ENCODE measurements at places on chromosomes 1 and 21. TPM values are rescaled to one million over a fixed set of nuclear protein-coding genes. Genes with fewer than 3 reads are reported as not detected.

DNA sequence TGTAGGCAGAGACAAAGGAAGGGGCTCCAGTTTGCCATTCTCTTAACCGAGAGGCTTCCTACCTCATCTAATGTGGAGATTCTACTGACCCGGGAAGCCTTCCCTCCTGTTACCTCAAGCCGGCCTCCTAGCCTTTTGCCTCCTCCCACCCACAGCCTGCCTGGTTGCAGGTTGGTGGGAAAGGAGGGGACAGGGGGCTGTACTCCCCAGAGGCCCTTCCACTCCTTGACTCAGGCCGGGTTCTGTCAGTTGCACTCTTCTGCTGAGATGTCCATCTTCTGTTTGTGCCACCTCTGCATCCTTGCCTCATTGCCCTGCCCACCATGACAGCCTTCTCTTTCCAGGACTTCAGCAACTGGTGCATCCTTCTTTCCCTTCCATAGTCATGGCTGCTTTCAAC is 98.0 kb upstream of the SLC44A3 start:
- DNase-seq = no peak

GRCh38 chr1:216815260-216816131 is 92.3 kb upstream of the ESRRG start:
- no peak for DNase-seq

DNA sequence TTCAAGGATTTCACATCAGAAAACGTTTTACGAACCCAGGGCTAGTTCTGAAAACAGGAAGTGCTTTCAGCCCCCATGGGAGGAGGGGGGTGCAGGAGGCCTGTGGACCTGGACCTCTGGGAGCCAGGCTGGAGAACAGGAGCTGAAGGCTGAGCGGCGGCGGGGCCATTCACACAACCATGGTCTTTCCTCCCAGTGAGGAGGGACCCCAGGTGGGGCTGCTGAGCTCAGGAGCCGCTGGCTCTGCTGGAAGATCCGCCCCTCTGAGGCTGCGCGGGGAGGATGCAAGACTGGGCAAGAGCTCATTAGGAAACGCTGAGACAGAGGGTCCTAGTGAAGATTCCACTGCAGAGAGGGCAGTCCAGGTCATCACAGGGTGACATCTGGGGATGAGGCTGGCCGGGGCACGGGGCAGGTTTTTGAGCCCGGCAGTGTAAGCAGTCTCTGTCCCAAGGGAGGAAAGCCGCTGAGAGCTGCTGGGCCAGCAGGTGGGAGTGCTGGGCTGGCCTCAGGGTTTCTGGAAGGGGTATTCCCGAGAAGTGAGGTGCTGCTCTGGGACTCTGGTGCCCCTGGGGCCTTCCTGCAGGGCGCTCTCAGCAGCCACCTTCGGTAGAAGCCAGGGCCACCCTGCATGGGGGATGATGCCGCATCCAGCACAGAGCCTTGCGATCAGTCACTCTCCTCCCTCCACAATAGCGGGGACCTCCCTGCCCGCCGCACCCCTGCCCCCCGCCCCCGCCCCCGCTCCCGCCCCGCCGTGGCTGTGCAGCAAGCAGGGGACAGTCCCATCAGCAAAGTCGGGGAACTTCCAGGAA is 7.5 kb downstream of the MX2 start:
- DNase-seq = no peak

DNA sequence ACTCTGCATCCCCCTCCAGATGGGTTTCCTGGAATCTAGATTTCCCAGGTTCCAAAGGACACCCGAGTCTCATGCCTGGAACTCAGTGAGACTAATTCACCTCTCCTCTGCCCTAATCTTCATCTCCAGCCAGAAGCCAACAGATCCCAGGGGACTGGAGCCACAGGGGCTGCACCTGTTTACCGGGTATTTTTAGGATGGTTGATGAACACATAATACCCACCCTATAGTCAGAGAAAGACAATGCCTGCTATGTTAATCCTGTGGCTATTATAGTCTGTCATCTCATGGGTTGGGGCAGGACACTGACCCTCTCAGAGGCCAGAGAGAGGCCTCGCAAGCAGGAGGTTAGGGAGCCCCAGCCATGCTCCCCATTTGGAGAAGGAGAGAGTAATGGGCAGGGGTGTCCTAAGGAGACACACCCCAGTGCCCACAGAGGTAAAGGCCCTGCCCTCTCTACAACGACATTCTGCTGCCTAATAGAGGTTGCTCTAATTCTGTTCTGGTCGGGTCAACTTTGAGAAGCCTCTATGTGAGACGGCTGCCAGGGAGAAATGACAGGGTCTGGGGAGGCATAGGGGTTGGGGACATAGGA is 1.0 kb upstream of the TNNI1 start:
- no peak for DNase-seq

GRCh38 chr1:213286235-213286634 is 235.2 kb downstream of the RPS6KC1 start:
- DNase-seq = no peak

GRCh38 chr21:33075128-33075527 is 5.2 kb downstream of the OLIG1 start:
- no peak for DNase-seq

- no peak for DNase-seq
Measured at GRCh38 chr1:150148837-150149270, 862 bp upstream of the PLEKHO1 start.

DNA sequence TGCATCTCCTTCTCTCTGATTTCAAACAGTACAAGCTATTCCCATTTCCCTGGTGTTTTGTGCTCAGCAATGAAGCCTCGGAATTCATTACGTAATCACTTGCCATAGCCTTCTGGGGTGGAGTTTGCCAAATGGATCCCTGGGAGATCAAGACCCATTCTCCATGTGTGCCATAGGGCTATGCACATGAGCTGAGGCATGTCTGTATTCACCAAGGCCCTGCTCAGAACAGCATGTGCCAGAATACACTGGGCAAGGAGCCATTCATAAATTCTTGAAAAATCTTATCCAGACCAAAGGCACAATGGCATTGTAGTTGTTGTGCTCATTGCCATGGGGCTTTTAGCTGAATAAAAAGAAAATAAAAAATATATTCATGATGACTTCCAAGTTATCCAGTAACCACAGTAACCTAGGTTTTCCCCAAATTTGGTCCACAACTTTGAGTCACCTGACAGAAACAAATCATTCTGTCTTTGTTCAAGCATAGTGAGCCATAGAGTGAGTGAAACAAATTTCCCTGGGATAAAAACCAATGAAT is 53.0 kb downstream of the CRB1 start:
- no peak for DNase-seq

DNA sequence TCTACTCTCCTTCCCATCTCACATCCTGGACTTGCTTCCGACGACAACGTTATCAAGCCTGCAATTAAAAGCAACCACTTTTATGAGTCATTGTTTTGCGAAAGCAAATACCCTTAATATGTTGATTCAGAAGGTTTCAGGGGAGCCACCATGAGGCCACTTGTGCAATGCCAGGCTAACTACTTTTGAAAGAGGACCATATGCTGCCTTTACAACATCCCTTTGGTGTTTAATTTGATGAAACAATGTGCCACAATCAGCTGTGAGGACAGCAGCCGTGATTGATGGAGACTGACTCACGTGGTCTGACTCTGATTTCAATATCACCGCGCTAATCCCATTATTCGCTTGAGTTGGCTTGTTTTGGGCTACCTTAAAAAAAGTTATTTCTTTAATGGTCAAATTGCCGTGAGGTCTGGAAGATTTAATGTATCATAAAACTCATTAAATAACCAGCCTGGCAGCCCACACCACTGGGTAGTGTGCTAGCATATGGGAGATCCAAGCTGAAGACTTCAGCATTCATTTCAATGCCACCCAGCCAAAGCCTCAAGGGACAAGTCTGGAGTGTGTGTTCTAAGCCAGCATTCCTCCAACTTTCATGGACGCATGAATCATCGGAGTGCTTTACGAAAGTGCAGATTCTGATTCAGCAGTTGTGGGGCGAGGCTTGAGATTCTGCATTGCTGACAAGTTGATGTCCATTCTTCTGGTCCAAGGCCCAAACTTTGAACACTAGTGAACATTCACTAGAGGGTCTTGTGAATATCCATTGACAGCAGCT is 73.3 kb upstream of the PAXBP1 start:
- no peak for DNase-seq

DNA sequence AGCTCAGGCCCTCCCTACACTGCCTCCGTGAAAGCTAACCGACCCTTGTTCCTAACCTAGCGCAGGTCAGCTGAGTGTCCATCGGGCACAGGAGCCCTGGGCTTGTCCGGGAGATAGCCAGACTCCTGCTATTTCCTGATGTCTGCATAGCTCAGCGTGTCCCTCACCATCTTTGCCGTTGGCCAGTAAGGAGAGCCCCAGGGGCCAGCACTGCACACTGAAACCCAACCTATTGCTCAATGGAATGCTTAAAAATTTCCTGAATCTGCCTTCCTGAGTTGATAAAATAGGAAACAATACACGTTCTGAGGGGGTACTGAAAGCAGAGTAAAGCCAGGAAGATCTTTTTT is 2.2 kb downstream of the RUNX1 start:
- no peak for DNase-seq

GRCh38 chr21:38787461-38788274 is 18.1 kb upstream of the ETS2 start:
- no peak for DNase-seq

- peak; percentile 26 for DNase-seq
Measured at GRCh38 chr1:112544011-112544688, 35.4 kb downstream of the WNT2B start.

GRCh38 chr1:235763962-235764361 is 102.7 kb downstream of the LYST start:
- no peak for DNase-seq

- no peak for DNase-seq
Measured at GRCh38 chr1:113745425-113745824, 13.9 kb downstream of the PHTF1 start.

GRCh38 chr1:223257856-223258550 is 106.0 kb downstream of the SUSD4 start:
- no peak for DNase-seq

GRCh38 chr1:5911871-5912271 is 80.4 kb downstream of the NPHP4 start:
- no peak for DNase-seq

DNA sequence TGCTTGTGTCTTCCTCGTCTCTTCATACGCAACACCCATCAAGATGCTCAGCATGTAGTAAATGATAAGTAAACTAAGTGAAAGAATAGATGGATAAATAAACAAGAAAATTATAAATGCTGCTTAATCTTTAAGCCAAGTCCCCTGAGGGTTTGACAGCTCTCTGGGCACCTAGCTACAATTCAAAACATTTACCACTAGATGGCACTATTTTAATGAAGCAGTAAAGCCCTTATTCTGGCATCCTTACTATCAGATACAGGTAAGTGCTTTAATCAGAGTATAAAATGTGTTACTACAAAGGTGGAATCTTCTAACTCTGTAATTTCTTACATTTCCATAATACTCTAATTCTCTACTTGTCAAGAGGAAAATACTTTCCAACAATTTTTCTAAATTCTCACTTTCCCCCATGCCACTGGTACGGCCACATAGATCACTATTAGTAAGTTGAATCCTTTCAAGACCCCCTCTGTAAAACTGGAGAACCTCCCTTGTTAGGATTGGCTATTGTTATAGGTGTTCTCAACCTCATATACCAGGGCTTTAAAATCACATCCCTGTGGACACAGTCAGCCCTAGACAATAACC is 137.8 kb downstream of the BARHL2 start:
- no peak for DNase-seq

Gene CELA2A
- total RNA-seq = not detected

Gene GSTM3
- total RNA-seq = 73.8 TPM

Gene CPLANE2
- total RNA-seq = 5.7 TPM

Gene C1QA
- total RNA-seq = 114 TPM

Gene SMCP
- total RNA-seq = not detected

Gene TRIM17
- total RNA-seq = 3.2 TPM

Gene PARP1
- total RNA-seq = 147 TPM

Gene SPRR2G
- not detected for total RNA-seq

Gene MSH4
- 0.29 TPM for total RNA-seq
